Activated gamma-delta T cell treated with anti-CD3 and anti-CD28 coated beads, Interleukin-2, amount 50 U/mL, for 16 hours (primary cell): ENCODE measurements at places on chromosomes 16 and 17.

DNA sequence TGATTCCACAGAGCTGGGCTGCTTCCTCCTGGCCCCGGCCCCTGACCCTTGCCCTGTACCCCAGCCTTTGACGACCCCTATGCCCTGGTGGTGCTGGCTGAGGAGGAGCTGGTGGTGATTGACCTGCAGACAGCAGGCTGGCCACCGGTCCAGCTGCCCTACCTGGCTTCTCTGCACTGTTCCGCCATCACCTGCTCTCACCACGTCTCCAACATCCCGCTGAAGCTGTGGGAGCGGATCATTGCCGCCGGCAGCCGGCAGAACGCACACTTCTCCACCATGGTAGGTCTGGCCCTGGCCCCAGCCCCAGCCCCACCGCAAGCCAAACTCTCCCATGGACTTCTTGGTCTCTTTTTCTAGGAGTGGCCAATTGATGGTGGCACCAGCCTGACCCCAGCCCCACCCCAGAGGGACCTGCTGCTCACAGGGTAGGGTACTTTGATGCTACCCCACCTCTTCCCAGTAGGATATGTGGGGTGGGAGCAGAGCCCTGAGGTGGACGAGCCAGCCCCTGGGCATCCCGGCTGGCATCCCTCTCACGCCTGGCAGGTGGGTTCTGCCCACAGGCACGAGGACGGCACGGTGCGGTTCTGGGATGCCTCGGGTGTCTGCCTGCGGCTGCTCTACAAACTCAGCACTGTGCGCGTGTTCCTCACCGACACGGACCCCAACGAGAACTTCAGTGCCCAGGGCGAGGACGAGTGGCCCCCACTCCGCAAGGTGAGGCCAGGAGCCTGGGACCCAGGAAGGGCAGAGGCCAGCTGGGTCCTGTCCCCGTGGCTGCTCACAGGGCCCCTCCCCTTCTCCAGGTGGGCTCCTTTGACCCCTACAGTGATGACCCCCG, 19.0 kb upstream of the MYO15B start:
- DNase-seq, result no peak

DNA sequence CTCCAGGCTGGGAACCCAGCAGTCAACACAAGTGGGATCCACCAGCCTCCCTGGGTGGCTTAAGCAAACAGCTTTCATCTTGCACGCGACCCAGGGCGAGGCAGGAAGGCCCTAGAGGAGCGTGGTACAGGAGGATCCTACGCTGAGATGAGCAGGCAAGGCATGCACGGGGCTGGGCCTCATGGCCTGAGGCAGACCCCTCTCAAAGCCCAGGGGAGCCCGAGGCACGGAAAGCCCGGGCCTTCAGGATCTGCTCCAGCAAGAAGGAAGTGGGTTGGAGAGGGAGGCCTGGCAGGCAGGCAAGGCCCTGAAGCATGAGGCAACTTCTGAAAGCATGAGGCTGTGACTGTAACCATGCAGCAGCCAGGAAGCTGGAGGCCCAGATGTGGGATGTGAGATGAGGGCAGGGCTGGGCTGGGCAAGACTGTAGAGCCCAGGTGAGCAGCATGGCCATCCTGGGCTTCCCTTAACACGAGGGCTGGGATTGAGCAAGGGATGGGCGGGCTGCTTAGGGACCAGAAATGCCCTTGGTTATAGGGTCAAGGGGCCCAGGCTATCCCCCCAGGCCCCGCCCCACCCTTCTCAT, 338.7 kb downstream of the C16orf95 start:
- no peak for DNase-seq

DNA sequence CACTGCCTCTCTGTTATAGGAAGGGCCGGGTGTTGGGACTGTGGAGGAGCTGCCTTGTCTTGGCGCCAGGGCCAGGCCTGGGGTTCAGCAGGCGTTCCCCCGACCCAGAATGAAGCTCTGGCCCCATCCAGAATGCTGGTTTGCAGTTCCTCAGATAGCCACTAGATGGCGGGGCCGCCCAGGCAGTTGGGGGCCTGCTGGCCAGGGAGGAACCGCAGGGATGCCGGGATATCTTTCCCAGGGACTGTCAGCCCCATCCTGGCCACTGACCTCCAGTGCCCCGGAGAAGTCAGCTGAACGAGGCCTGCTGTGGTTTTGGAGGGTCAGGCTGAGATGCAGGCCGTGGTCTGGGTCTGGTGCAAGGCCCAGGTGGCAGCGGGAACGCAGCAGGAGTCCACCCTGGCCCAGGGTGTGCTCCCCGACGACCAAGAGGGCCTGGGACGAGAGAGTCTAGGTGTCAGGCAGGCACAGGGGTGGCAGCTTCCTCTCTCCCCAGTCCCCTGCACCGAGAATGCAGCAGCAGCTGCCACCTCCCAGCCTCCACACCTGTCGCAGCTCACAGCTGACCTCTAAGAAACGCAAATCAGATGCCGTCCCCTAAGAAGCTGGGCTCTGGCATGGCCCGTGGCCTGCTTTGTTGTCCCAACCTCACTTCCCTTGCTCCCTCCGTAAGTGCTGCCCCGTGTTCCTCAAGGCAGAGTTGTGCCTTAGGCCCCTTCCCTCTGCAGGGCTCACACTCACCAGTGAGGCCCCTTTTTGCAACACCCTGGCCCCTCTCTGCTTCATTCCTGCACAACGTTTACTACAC, 51.2 kb downstream of the RMI2 start:
- DNase-seq, result peak; percentile 54

DNA sequence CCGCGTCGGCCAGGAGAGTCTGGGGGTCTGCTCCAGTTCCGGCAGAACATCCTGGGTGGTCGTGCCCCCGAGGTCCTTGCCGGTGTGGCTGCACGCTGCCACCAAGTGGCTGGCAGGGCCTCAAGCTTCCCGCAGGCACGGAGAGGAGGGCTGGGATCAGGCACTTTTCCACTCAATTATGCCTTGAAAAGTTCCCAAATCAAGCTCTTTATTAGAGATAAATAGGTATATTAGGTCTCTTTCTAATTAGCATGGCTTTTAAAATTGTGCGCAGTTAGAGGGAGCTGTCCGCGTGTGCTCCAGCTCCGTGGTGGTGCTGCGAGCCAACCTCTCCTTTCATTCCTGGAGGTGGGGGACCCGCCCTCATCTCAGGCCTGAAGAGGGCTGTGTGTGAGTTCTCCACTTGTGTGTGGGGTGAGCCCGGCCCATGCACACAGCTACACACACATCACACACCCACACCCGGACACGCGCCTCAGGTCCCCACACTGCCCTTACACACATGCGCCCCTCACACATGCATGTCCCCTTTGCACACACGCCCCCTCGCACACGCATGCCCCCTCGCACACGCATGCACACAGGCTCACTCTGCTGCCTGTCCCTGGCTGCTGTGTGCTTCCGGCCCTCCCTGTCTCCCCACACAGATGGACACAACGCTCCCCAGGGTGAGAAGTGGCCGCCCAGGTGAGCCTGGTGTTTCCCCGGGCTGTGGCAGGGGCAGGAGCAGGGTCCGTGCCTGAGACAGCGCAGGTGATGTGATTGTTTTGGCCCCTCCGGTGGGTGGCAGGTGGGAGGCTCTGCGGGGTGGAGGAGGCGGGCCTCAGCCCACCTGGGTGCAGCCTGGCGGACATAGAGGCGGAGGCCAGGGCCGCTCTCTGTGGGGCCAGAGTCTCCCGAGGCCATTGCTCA, 28.8 kb downstream of the CACNA1H start:
- DNase-seq, result no peak

DNA sequence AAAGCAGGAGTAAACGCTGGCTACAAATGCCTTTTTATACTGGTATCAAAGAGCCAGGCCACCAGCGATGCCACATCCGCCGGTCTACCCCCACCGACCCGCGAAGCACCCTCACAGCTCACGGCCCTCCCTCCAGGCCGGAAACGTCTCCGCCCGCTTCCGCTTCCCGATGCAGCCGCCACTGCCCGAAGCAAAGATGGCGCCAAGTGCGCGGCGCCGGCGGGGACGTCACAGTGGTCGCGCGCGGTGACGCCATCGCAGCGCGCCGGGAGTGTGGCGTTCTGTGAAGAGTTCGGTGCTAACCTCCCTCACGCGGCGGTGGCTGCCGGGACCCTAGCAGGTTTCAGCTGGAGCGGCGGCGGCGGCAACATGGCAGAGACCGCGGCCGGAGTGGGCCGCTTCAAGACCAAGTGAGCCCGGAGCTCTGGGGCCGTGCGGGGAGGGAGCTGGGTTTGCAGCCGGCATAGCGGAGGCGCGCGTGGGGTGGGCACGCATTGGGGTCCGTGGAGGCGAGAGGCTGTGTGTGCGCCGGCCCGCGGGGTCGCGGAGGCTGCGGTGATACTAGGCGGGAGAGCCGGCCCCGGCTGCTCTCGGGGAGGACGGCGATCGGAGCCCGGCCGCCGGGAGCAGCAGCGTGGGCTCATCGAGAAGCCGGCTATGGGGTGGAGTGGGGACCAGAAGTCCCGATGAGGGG, at the start of gene TBL3:
TSS of gene TBL3 (plus strand) at position 258 of the 694 bp plus-strand sequence. CDS start at position 370, 112 bp downstream.
- peak; percentile 97 for DNase-seq

DNA sequence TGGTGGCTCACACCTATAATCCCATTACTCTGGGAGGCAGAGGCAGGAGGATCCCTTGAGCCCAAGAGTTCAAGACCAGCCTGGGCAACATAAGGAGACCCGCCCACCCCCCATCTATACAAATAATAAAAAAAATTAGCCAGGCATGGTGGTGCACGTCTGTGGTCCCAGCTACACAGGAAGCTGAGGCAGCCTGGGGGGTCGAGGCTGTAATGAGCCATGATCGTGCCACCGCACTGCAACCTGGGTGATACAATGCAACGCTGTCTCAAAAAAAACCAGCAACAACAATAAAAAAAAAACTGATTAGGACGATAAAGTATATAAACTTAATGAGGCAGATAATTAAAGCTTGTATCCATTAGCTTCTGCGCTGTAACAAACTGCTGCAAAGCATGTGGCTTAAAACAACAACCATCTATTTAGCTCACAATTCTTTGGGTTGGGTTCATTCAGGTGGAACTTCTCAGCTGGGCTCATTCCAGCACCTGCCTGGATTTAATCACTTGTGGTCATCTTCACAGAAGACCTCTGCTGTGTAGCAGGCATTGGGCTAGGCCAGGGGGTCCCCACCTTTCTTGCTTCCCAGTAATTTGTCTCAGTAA, 45.8 kb downstream of the LCMT1 start:
- no peak for DNase-seq

GRCh38 chr16:74561626-74562025, 45.3 kb downstream of the GLG1 start:
- no peak for DNase-seq

DNA sequence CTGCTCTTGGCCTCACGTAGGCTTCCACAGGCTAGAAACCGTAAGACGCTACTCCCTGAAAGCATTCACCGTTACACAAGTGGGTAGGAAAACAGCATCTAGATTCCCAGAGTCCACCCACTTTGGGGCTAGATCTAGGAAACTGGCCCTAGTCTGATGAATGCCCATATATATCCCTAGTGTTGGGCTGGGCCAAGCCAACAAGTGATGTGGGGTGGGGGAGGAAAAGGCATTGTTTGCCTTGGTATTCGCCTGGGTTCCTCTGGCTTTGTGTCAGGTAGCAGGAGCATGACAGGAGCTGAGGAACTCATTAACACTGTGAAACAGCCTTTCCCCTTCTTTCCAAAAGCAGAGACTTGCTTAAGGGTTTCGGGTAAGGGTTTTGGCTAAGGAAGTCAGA, 112.4 kb downstream of the SMG6 start:
- DNase-seq, result no peak

- no peak for DNase-seq
Observed at GRCh38 chr17:71412803-71413202, 708.0 kb upstream of the SOX9 start.

GRCh38 chr16:13835935-13836730, 83.8 kb upstream of the ERCC4 start:
- no peak for DNase-seq

DNA sequence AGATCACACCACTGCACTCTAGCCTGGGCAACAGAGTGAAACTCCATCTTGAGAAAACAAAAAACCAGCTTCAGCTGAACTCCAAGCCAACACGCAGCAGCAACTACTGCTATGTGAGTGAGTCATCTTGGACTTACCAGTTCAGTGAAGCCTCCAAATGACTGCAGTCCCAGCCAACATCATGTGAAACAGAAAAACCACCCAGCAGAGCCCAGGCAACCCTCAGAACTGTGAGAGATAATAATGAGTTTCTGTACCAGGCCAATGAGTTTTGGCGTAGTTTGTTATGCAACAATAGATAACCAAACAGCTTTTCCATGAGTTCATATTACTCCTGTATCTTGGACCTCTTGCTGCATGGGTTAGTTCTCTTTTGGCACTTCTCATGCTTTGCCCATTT, 23.3 kb downstream of the PHF12 start:
- DNase-seq, result no peak

DNA sequence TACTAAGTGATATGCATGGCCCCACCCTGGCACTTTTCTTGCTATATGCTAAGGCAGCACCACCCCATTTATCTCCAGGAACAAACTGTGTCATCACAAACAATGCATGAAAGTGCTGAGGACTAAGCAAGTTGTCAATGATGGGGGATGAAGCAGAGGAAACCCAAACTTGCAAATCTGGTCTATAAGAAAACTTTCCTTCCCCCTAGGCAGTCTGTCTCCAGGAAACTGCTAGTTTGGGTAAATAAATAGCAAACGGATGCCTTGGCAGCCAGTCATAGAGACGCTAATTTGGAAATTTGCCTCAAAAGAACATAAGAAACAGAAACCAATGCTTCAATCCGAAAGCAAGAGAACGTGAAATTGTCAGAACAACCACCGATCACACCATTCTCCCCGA, 5.6 kb upstream of the HSBP1 start:
- no peak for DNase-seq

DNA sequence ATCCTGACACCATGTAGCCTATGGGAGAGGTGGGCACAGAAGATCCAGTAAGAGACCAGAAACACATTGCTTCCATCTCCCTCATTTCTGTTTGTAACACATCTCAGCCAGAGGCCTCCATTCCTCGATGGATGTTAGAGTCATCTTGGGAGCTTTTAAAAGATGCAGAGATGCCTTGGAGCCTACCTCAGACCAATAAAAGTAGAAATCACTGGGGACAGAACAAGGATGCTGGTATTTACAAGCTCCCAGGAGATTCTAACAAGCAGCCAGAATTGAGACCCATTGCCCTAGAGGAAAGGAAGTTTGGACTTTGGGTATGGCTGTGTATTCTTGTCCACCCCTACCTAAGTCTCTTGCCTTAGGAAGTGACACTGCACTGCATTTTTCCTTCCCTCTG, 40.8 kb downstream of the HS3ST3A1 start:
- DNase-seq, result no peak

- no peak for DNase-seq
Observed at GRCh38 chr17:32565401-32565800, 78.6 kb downstream of the CDK5R1 start.

DNA sequence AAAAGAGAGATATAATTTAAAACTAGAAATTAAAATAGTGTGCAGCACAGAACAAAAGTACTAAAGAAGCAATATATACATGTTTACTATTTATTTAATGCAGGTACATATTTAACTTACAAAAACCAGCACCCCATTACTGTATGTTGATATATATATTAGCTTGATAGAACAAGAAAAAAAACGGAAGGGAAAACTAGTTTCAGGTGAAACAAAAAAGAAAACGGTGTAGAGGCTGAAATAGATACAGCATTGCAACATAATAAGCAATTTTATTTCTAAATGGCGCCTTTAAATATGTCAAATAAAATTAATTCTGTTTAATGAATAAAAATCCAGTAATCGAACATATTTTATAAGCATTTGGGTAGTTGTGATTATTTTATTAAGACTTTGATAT, 3.9 kb downstream of the HNF1B start:
- DNase-seq, result no peak
